ENCODE measurements at places on chromosomes 3 and 15.

- no peak for DNase-seq
Measured at GRCh38 chr3:116247605-116248004, 197.7 kb downstream of the LSAMP start.

DNA sequence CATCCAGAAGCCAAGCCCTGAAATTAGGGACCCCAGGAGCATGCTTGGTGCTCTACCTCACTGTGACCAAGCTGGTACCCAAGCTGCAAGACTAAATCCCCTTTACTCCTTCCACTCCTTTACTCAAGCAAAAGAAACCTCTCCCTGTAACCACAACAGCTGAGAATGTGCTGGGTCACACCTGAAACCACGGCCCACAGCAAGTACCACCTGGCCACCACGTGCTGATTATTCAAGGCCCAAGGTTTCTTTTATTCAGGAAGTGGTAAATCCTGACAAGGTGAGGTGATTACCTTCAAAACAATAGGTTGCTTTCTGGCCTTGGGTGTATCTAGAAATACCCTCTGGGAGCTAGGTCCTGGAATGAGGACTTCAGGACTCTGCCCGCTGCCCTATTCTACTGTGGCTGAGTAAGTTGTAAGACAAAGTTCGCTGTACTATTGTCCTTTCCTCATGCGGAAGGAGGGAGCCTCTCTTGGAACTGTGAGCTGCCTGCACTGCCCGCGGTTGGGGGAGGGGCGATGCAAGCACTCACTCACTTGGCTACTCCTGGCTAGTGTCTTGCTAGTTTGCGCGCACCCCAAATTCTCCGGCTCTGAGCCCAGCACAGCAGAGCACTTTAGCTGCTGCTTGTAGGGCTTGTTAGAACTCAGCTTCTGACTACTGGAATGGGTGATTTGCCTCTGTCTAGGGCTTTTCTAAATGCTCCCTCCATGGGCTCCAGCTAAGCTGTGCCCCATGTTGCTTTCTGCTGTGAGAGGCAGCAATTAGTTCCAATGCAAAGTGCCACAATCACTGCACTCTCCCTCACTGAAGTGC is 487.1 kb upstream of the CNTN3 start:
- DNase-seq = no peak

DNA sequence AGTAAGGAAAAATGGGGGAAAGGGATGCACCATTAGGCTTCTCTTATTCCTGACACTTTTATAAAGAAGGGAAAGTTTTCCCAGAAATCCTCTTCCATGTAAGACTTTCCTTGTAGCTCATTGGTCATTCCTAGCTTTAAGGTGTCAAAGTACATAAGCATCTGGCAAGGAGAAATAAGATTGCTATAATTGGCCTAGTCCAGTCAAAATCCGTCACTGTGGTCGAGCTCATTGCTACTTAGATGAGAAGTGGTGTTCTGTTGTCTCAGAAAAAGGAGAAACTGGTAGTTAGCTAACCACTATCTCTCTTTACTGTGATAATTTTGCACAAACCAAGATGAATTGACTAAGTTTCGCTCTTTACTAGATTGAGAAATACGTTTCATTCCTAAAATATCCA is 370.1 kb downstream of the CNTN4 start:
- no peak for DNase-seq

DNA sequence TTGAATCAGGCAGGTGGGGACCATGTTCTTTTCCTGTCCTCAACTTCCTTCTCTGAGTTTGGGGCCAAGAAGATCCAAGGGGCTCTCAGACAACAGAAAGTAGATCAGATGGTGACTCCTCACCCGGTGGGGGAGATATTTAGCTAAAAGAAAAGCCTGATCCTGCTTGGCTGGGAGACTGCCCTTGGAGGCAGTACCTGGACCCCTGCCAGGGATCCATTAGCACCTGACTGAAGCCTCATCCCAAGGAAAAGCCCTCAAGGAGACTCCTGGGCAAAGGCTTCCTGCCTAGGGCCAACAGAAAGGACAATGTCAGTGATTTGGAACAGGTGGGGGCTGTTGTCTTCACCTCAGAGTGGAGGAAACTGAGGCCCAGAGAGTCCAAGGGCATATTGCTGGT is 33.5 kb upstream of the HHATL start:
- no peak for DNase-seq

DNA sequence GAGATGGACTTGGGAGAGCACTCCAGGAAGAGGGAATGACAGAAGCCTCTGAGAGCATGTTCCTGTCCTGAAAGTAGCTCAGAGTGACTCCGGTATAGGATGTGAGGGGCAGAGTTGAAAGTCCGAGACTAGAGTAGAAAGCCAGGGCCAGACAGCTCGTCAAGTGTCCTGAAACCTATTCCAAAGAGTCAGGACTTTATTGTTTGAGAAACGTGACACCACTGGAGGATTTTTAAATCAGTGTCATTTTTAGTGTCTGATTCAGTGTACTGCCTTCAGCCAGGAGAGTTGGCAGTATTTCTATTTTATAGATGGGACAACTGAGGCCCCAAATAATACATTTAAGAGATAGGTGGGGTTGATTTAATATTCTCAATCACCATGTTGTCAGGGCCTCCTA is 1.6 kb upstream of the RBMS3 start:
- DNase-seq = no peak

- DNase-seq = no peak
Measured at GRCh38 chr3:195178124-195178910, 92.6 kb downstream of the XXYLT1 start.
